Activated T-helper 1 cell treated with anti-CD3 and anti-CD28 coated beads, Interleukin-12 subunit alpha, Interleukin-12 subunit beta, Interleukin-2, Interleukin-4 antibody, amounts not matched to agents 30 ng/mL and 10 ng/mL and 1 ng/mL, durations not matched to agents 14 hours and 24 hours and 36 hours (primary cell): ENCODE measurements at places on chromosomes 4 and X.

DNA sequence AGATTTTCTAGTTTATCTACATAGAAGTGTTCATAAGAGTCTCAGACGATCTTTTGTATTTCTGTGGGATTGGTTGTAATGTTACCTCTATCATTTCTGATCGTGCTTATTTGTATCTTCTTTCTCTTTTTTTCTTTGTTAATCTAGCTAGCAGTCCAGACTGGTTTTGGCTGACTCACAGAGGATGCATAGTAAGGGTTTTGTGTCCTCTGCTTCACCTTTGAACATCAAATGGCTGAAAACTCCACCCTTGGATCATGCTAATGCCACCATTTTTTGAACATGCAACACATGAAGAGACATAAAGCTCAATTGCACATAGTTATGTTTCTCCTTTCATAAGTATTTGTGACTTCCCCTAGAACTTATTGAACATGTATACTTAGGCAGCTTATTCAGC lies 22.8 kb downstream of the TMPRSS11A start:
- DNase-seq, result no peak

DNA sequence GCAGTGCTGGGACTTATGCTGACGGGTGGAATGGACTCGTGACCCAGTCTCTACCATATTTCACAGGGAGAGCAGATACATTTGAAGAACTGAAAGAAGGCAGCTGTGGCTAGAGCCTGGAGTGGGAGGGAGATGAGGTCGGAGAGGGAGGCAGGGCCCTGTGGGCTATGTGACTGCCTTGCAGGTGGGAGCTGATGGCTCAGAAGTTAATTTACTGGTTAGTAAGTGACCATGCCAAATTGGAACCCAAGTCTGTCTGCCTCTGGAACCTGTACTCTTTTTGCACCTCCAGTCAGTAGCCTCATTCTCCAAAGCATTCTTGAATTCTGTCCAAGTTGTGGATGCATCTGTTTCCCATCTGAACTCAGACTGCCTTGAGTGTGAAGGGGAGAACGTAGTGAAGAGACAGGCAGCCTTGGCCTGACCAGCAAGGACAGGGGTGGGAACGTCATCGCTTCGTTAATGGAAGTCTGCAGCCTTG lies 92.3 kb downstream of the REPS2 start:
- no peak for DNase-seq

GRCh38 chr4:143581331-143581946 lies 67.9 kb downstream of the SMARCA5 start:
- no peak for DNase-seq

DNA sequence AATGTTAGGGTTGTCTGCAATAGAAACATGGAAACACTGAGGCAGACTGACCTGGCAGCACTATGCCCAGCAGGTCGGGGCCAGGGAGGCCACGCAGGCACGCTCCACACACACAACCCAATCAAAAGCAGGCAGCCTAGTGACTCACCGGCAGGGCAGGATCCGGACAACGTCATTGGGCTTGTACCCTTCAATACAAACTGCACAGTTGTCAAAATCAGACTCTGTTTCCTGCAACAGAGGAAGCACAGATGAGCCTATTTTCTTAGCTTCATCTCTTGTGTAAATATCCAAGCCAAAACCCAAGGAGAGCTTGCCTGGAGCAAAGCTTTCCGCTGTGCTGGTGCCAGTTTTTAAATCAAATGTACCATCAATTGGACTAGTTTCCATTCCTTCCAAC lies 185.8 kb downstream of the RNF150 start:
- no peak for DNase-seq

DNA sequence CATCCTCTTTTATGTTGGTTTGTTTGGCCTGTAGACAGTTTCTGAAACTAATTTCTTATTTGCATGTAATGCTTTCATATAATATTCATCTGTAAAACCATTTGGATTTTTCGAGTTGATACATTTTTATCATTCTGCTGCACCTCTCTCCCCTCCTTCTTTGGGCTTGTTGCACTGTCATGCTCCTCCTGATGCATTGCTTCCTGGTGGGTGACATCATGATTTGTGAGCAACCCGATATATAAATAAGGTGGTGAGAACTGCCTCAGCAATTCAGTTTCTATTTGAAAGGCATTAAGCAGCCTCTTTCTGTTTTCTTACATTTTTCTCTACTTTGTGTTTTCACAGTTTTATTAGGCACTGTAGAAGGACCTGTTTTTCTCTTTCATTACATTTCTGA lies 515.7 kb downstream of the RPA4 start:
- no peak for DNase-seq

- no peak for DNase-seq
These were observed 14.1 kb upstream of the USO1 start for GRCh38 chr4:75710246-75710645.

- no peak for DNase-seq
These were observed 84.7 kb downstream of the NHS start for GRCh38 chrX:17459661-17460060.

GRCh38 chrX:40016749-40017148 lies 81.0 kb downstream of the BCOR start:
- DNase-seq, result no peak
